ENCODE measurements at places on chromosomes 13 and 19.

- no peaks in the 10 kb centered on the region for H3K27me3 ChIP-seq
- no peaks in the 10 kb centered on the region for H3K36me3 ChIP-seq
- no peaks in the 10 kb centered on the region for H3K4me1 ChIP-seq
- H3K4me3 ChIP-seq = no peak overlapping the region
- H3K27ac ChIP-seq = no peak overlapping the region
Observed at GRCh38 chr13:87444135-87444534, 227.0 kb upstream of the SLITRK5 start.

DNA sequence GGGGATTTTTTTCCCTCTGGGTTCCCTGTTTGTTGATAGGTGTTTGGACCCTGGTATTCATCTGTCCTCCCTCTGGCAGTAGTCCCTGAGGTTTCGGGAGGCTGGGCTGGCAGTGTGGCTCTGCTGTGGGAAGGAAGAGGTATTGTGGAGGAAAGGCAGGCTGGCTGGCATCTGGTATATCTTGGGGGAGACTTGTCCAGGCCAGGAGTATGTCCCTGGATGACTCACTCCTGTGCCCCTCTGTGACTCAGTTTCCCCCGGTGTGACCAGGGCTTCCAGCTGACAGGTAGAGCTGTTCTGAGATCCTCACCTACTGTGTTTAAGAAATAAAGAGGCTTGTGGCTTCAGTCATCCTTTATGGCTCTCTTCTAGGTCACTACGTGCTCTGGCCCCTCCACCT is 14.2 kb upstream of the ZNF492 start:
- H3K27me3 ChIP-seq = peaks cover 7% of the 10 kb centered on the region
- no peaks in the 10 kb centered on the region for H3K4me1 ChIP-seq
- H3K4me3 ChIP-seq = no peak overlapping the region
- no peaks in the 10 kb centered on the region for H3K36me3 ChIP-seq
- no peak for DNase-seq

GRCh38 chr13:73505376-73505890 is 446.6 kb downstream of the KLF5 start:
- H3K27me3 ChIP-seq = no peaks in the 10 kb centered on the region
- no peaks in the 10 kb centered on the region for H3K4me1 ChIP-seq
- DNase-seq = no peak
- no peak overlapping the region for H3K27ac ChIP-seq

DNA sequence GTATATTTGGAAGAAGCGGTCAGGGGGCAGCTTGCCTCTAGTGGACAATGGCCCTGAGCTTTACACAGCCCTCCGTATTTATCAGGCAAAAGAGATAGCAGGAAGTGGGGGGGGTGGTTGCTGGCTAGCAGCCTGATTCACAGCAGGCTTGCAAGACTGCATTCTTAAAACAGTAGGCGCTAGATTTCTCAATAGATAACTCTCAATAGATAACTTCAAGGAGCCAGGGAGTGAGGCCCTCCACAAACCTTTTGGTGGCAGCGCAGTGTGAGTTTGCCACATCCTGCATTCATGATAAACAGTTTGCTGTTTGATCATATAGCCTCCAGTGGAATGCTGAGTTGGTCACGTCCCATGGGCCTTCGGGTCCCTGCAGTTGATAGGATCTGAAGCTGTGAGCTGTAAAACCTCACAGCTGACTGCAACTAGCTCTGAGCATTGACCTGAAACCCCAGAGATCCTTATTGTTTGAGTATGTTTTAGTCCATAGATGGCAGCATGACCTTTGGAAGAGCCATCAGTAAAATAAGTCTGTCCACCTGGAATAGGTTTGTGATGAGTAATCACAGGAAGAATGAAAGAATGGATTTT is 12.2 kb downstream of the FPR3 start:
- no peak overlapping the region for H3K4me3 ChIP-seq
- no peak overlapping the region for H3K27ac ChIP-seq
- H3K36me3 ChIP-seq = no peaks in the 10 kb centered on the region
- DNase-seq = no peak

DNA sequence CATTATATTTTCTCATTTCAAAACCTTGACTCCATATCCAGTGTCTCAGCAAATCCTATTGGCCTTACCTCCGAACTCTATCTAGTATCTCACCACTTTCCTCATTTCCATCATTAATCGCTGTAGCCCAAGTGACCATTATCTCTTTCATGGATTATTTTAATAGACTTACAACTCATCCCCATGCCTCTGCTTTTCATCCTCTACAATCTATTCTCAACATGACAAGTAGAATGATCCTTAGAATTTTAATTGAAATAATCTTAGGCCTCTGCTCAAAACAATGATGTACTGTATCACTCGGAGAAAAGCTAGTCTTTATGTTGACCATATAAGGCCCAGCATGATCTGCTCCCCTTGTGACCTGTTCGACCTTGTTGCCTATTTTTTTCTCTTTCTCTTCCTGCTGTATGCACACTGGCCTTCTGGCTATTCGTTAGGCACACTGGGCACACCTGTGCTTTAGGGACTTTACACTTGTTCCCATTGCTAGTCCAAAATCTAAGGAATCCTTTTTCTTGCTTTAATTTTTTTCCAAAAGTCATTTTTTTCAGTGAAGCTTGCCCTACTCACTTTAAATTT is 21.4 kb downstream of the DNAJC15 start:
- H3K27ac ChIP-seq = peak overlapping the region; percentile 50
- DNase-seq = no peak
- H3K4me3 ChIP-seq = no peak overlapping the region
- H3K36me3 ChIP-seq = peaks cover 12% of the 10 kb centered on the region

- H3K4me1 ChIP-seq = no peaks in the 10 kb centered on the region
- no peaks in the 10 kb centered on the region for H3K36me3 ChIP-seq
- DNase-seq = no peak
Observed at GRCh38 chr13:112241288-112241687, 134.9 kb upstream of the SPACA7 start.

Measured in activated CD8-positive, alpha-beta T cell treated with anti-CD3 and anti-CD28 coated beads for 36 hours (primary cell).